IMR-90 (cell line): ENCODE measurements at places on chromosomes 6 and 20.

DNA sequence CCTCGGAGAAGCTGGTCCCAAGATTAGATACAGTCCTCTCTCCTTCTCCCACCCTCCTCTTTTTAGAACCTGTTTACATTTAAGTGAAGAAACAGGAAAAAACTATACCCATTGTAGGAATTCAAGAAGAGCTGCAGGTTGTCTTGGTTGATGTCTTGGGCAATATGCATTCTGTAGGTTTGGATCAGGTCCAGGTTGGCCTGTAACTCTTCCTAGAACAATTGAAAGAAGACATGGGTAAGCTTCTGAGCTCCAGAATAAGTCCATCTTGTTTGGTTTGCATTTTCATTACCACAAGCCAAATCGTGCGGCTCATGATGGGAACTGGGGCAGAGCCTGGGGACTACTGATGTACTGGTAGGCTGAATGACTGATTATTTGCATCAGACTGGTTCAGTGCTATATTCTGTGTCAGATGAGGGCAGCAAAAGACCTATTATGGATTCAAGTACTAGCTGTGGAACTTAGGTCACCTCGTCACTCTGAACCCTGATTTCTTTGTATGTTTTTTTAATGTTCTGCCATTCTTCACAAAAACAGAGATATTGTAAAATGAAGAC, 20.3 kb upstream of the SLA2 start:
- DNase-seq = peak; percentile 46

- no peak for DNase-seq
These were observed 86.7 kb downstream of the BMP6 start for GRCh38 chr6:7812623-7813022.

GRCh38 chr6:34696189-34696738, 303 bp downstream of the ILRUN start:
- DNase-seq = peak; percentile 21

- no peak for DNase-seq
These were observed 559.9 kb downstream of the EPM2A start for GRCh38 chr6:145175470-145175869.

DNA sequence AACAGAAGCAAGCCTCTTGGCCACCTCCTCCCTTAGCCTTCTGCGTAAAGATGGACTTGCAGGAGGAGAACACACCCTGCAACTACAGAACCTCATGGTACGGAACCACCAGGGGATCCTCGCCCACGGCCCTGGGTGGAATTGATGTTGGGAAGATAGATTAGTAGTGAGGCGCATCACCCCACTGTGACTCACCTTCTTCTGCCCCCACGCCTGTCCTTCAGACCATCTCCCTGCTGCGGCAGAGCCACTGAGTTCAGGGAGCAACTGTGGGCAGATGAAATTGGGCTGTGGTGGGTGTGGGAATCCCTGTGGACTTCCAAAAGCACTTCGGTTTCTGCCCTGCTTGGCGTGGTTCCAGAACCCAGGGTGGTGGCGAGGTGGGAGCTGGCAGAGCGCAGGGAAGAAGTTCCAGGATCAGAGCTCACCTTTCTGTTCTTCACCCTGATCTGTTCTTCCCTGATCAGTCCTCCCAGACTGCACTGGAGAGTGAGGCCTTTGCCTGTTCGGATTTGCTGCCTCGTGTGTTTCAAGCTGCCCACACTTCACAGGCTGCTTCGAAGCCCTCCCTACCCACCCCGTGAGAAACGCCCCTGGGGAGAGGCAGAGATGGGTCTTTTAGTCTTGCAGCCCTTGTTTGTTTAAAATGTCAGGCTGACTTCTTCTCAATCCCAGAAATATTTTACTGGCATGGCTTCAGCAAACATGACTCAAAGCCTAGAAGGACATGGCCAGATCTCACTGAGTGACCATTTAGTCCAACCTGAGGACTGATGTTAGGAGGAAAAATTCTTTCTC, 92.8 kb upstream of the MLN start:
- peak; percentile 12 for DNase-seq

- DNase-seq = no peak
These were observed 22.1 kb downstream of the BACH2 start for GRCh38 chr6:90274451-90275030.

- no peak for DNase-seq
These were observed 10.1 kb upstream of the ZNF337 start for GRCh38 chr20:25706793-25707192.

DNA sequence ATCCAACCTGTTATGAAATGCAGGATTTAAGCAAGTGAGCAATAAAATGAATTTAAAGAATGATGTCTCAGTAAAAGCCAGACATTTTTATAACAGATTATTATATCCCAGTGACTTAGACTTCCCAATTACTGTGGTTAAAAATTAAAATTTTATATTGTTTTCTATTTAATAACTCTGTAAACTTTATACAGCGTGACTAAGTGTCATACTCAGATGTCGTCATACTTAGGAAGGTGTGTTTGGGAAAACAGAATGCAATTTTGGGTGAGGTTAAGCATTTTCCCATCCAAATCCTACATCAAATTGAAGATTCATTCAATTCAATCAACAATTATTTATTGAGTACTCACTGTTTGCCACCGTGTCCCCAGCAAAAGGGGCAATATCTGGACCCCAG, 31.4 kb upstream of the FRMD1 start:
- no peak for DNase-seq

DNA sequence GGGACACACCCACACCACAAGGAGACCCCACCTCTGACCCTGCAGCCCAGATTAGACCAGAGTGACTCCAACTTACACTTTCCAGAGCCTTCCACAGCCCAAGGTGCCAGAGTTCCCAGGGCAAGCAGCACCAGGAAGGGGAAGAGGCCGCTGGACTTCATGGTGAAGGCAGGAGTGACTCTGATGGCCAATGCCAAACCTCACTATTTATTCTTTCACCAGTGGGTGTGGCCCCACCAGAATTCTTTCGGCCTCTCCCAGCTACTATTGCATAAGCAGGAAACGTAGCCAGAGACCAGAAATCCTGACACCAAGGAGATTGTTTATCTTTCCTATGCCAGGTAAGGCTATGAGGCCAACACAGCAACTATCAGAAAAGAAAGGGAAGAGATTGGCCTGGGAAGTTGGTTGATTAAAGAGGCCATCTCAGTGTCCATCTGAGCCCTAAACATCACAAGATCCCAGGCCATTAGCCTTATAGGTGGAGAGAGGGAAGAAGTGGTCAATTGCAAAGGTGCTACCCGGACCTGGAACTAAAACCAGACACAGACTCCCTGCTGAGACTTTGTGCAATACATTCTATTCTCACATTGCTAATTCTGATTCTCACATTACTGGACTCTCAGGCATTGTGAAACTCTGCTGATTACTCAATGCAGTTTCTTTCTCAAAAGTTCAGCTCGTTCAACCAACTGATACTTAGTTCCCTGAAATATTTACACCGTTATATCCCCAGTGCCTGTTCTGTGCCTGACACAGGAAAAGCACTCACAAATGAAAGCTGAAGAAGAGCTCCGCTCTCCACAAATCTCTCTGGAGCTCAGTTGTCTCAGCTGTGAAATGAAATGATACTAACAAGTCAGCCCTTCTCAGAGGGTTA, at the start of gene SLPI:
Gene SLPI, minus strand, starts transcription at position 182 of the 880 bp plus-strand sequence. Its CDS starts 21 bp downstream, at position 161.
- peak; percentile 9 for DNase-seq

- no peak for DNase-seq
These were observed 12.7 kb upstream of the BAK1 start for GRCh38 chr6:33592595-33593413.

- DNase-seq = no peak
These were observed 146.8 kb upstream of the SNX9 start for GRCh38 chr6:157676241-157676640.

- DNase-seq = no peak
These were observed 194.6 kb upstream of the EYA4 start for GRCh38 chr6:133046576-133046975.

DNA sequence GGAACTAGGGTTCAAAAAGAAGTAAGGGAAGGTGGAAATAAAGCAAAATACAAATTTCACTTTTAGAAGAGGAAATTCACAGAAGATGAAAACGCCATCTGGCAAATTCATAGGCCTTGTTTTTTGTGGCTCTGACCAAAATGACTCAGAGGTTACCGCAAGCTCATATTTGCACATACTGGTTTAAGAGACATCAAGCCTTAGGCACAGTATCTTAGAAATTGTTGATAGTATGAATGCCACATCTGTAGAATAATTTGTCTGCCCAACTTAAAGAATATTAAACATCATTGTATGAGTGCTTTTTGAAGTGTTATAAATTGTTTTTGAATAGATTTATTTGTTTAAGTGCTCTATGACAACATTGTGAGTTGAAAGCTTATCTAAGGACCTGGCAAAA, 10.6 kb downstream of the TAAR1 start:
- DNase-seq = peak; percentile 74

DNA sequence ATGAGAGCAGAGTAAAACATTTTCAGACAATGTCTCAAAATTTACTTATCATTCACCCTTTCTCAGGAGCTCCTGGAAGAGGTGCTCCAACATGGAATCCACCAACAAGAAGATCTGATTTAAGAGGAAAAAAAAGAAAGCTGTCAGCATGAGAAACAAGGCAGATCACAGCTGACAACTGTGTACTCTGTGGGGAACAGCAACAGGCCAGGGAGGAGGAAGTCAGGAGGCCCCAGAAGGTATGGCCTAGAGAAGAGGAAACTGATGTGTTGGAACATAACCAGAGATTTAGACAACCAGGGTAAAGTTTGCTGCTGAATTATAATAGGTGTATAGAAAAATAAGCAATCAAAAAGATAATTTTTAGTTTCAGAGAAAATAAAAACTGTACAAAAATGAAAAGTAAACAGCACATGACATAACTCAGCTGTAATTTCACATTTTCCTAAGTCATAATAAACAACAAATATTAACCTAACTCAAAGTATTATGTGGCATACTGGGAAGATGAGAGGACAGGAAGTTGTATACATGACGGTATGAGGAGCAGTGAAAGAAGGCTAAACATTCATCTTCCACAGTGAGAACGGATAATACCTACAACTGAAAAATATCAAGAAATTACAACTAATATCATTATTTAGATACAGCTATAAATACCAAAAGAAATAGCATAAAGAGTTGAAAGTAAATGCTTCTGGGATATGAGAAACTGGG, 113.6 kb upstream of the EMILIN3 start:
- no peak for DNase-seq

- no peak for DNase-seq
These were observed 159.4 kb downstream of the FAXC start for GRCh38 chr6:99189823-99190721.

DNA sequence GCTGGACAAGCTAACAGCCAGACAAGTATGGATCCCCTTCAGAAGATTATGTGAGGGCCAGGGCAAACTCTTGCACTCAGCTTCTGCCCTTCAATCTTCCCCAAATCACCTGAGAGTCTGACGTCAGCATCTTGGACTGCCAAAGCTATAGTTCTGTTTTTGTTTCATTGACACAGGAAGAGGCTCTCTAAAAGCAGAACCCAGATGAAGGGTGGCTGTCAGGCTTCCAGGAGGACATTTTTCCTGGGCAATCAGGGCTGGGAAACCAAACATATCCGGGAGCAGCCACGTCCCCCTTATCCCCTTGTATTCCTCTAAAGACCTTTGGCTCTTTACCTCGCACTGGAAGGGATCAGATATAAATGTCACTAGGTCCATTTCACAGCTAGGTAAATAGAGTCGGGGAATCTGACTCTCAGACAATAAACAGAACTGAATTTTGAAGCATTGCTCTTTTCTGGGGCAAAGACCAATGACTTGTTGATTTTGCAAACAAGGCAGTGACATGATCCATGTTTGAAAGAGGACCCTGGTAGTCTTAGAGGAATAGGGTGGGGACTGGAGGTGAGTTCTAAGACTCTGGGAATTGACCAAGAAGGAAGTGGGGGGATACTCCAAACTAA, 13.3 kb downstream of the MAFB start:
- no peak for DNase-seq

- no peak for DNase-seq
These were observed 70.4 kb downstream of the SLC22A23 start for GRCh38 chr6:3386374-3386857.

GRCh38 chr6:170297576-170298330, 6.9 kb upstream of the DLL1 start:
- DNase-seq = no peak

GRCh38 chr6:150314230-150315188, 54.3 kb upstream of the IYD start:
- DNase-seq = no peak

DNA sequence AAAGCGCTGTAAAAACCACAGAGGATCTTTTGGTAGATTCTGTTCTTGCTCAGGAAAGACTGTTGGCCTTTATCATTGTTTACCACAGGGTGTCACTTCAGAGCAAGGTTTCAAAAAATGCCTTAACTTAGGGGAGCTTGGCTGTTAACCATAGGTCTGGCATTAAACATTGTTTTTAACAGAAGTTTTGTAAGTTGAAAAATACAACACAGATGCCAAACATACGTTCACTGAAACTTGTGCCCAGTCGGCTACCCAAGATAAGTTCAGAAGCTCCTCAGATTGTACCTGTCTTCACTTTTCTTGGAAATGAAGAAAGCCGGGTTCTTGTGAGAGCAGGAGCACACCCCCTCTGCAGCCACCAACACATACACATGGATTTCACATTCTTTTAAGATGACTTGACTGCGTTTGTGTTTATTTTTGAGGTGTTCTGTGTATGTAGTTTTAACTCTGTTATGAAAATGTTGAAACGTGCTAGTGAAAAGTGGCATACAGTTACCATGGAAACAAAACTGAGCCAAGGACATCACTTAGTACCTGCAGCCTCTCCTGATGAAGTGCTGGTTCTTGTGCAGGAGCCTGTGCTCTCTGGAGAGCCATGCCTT, 64.9 kb downstream of the SYCP2L start:
- DNase-seq = peak; percentile 94

GRCh38 chr6:145648149-145648548, 87.2 kb downstream of the EPM2A start:
- no peak for DNase-seq

DNA sequence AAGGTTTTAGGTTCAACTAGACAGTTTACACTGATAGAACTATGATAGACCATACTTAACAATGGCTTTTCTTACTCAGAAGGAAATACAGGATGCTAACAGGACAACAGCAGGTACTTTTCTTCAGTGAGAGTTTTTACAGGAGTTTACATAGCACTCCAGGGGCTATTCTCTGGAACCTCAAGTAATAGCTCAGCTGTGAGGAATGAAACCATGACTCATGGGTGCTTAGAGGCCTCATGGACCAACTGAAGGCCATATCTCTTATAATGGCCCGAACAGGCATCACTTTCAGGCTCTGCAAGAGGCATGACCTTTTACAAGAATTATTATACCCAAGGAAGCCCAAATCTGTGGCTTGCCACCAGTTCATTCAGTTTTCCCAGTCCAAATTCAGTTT, 31.8 kb downstream of the TREML1 start:
- peak; percentile 57 for DNase-seq

GRCh38 chr6:34496103-34496685, 30.3 kb downstream of the PACSIN1 start:
- DNase-seq = no peak

GRCh38 chr6:89662659-89663223, 24.2 kb upstream of the LYRM2 start:
- DNase-seq = no peak

GRCh38 chr6:134251320-134251719, 66.6 kb downstream of the SGK1 start:
- DNase-seq = no peak

GRCh38 chr6:71855406-71855805, 30.9 kb upstream of the RIMS1 start:
- DNase-seq = no peak
